ENCODE measurements at places on chromosomes 3 and 15.

DNA sequence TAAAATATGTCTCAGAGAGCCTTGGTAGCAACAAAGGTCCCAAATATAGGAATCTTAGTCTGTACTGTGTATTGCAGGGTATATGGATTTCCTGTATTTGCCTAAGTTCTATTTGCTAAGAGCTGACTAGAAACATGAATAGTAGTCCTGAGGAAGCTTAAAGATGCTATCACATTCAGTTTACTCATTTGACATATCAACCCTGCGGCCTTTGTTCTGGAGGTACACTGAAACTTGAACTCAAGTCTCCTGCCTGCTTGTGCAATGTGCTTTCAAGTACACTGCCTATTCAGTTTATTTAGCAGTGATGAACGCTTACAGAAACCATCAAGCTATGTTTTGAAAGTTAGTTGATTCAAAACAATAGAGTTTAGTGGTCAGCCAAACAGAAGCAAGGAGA, 21.1 kb downstream of the IL1RAP start:
- DNase-seq: peak; percentile 88

GRCh38 chr15:99140590-99140989, 35.7 kb downstream of the SYNM start:
- DNase-seq: no peak

DNA sequence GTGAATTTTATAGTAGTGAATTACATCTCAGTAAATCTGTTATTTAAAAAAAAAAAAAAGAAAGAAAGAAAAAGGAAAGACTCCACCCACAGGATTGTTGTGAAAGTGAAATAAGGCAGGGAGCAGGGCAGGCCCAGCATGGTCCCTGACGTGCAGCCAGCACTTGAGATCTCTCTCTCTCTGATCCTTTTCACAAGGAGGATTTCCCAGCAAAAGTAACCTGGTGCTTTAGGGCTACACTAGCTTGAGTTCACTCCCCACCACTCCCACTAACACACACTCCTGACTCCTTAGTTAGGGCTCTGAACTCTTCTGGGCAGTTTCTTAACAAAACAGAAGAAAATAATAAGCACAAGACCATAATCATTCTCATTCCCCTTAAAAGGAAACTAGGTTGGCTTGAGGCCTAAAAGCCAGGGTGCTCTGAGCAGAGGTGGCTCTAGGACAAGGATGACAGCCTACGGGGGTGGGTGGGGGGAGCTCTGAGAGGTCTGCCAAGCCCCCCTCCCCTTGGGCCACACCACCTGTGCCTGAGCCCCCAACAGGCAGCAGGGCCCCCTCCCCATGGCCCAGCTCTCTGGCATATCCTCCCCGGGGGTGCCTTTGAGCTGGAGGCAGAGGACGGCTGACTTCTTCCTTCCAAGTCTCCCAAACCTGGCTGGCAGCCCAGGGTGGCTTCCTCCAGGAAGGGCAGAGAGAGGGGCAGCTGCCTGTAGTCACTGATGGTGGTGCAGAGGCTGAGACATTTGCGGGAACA, 856 bp downstream of the TMEM40 start:
- DNase-seq: no peak

- DNase-seq: no peak
These were observed 66.9 kb upstream of the DCBLD2 start for GRCh38 chr3:98968347-98968746.

GRCh38 chr3:197458906-197459470, 96.8 kb downstream of the BDH1 start:
- DNase-seq: no peak

DNA sequence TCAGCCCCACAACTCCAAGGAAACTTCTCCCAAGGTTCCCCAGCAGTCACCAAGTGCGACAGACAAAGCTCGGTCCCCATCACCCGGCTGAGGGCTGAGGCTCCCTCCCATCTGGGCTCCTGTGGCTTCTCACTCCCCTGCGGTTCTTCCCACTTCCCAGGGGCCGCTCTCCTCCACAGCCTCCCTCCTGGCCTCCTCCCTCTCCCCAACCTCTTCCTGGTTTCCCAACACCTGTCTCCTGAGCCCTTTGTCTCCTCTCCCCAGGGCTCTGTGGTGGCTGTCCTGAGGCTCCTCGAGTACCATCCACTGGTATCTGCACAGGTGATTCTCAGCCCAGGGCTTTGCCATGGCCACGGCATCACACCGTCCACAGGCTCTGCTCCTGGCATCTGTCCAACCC, 113.2 kb upstream of the NSMCE3 start:
- DNase-seq: no peak

DNA sequence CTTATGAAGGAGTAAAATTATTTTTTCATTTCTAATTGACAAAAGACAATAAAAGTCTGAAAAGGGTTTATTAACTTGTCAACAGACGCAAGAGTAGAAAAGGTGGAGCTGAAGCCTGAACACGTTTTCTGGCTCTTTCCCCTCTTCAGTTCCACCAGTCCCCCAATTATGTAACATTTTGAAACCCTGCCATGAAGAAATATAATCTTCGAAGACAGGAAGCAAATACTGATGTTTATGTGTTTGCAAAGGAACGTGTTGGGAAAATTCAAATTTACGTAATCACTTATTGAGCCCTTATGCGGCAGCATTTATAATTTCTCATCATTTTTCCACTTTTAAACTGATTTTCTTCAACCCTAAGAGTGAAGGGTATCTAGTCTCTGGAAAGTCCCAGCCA, 767 bp downstream of the AP3S2 start:
- DNase-seq: no peak

GRCh38 chr3:52245322-52246263, at the start of gene PPM1M:
PPM1M (plus strand) TSS chr3:52245759; CDS start chr3:52245825, 66 bp downstream.
- peak; percentile 53 for DNase-seq

GRCh38 chr3:12308517-12308916, 19.6 kb downstream of the PPARG start:
- no peak for DNase-seq
